ENCODE measurements at places on chromosomes 6 and 20.

DNA sequence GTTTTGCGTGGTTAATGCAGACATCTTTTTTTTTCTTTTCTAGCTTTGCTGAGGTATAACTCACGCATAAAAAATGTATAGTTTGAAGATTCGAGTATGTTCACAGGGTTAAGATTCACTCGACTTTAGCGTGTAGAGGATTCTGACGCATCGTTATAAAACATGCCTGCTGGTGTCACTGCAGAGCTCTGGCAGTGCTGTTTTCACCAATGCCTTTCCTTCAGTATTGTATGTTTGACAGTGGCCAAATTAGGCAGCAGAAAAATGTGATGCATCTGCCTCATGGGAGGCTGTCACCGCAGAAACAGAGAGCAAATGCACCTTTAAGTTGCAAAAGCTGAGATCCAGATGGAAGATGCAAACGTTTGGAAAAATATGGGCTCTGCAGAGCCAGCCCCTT lies 18.0 kb upstream of the SIRPB2 start:
- DNase-seq, result no peak

DNA sequence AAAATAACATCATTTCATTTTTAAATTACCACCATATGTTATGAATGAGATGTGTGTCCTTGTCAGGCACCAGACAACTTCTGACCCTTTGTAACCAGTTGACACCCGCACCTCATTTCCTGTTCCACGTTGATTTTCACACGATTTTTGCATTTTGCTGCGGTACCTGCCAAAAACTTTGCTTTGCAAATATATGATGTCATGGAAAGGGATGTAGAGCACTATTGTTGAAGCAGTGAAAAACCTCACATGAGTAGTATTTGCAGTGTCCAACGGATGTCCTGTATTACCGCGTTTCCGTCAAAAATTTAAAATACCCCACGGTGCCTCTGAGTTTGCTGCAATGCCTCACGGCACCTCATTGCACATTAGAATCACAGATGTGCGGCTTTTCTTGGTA lies 115.6 kb downstream of the MTHFD1L start:
- DNase-seq, result no peak

DNA sequence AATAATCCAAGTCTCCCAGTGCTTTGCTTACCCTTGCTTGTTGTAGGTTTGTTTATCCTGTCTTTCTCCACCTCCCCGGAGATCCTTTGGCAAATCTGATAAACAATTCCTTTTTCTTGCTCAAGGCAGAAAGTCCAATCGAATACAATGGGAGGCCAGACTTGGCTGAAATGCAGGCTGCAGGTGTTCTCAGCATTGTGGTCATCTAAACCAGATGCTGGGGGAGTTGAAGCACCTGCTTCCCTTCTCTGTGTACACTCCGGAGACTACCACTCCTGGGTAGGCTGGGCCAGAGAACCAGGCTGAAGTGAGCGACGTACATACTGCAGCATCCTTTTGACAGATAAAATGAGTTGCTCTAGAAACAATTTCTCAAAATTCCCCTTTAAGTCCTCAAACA lies 82.6 kb upstream of the PREP start:
- DNase-seq, result no peak

DNA sequence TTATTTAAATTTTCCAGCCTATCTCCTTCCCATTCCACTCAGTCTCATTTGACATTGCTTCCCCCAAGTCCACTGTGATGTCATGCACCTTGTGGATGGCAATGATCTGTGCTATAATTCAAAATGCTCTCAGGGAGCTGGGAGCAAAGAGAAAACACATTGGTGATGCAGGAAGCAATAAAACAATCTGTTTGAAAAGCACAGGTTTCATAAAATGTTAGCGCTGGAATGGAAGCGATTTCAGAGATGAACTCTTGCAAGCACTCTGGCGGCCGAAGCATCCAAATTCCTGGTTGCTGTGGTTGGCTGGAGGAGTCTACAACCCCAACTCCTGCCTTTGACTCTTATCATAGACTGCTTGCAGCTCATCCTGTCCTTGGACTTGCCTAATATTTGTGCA lies 167.0 kb downstream of the GMPR start:
- DNase-seq, result no peak

- DNase-seq, result no peak
Observed at GRCh38 chr6:26403893-26404292, 1.8 kb downstream of the BTN3A1 start.

- DNase-seq, result no peak
Observed at GRCh38 chr20:45049438-45049837, 51.5 kb downstream of the KCNS1 start.

- DNase-seq, result no peak
Observed at GRCh38 chr6:41664271-41664670, 26.0 kb downstream of the MDFI start.

All from RWPE1 (cell line).